ENCODE measurements at places on chromosomes 3 and 15.

DNA sequence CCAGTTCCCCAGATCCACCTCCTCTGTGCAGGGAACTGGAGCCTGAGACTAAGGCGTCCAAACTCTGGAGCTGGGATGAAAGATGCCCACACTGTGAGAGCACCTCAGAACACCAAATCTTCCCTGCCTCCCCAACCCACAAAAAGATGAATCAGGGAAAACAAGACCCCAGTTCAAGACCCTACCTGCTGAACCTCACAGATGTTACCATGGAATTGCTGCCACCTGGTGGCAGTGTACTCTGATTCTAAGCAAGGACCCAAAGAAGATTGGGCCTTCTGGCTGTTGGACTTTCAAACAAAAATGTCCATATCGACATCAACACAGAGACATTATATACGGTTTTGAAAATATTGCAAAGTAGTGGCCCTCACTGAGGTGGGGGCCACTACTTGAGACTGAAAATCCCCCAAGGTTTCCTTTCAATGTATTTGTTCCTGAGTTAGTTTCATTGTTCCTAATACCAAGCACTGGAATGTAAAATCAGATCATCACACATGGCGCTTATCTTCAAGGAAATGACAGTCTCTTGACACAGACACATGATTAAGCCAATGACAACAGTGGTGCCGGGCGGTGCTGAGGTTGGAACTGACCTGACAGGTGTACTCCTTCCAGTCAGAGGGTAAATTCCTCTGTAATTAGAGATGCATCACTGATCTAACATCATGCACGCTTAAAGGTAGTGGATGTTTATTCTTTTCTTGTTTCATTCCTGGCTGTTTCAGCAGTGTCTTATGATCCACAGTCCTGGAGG, 67.6 kb downstream of the SLC6A11 start:
- DNase-seq = no peak

GRCh38 chr3:49294343-49294742, 17.3 kb upstream of the C3orf62 start:
- no peak for DNase-seq

- DNase-seq = no peak
Observed at GRCh38 chr3:58565621-58566397, 11.4 kb downstream of the FAM107A start.

GRCh38 chr15:79609506-79609905, 177.4 kb downstream of the MINAR1 start:
- no peak for DNase-seq

GRCh38 chr15:31035610-31036009, 44.2 kb upstream of the MTMR10 start:
- no peak for DNase-seq

GRCh38 chr3:113249601-113250000, 38.2 kb downstream of the BOC start:
- no peak for DNase-seq

DNA sequence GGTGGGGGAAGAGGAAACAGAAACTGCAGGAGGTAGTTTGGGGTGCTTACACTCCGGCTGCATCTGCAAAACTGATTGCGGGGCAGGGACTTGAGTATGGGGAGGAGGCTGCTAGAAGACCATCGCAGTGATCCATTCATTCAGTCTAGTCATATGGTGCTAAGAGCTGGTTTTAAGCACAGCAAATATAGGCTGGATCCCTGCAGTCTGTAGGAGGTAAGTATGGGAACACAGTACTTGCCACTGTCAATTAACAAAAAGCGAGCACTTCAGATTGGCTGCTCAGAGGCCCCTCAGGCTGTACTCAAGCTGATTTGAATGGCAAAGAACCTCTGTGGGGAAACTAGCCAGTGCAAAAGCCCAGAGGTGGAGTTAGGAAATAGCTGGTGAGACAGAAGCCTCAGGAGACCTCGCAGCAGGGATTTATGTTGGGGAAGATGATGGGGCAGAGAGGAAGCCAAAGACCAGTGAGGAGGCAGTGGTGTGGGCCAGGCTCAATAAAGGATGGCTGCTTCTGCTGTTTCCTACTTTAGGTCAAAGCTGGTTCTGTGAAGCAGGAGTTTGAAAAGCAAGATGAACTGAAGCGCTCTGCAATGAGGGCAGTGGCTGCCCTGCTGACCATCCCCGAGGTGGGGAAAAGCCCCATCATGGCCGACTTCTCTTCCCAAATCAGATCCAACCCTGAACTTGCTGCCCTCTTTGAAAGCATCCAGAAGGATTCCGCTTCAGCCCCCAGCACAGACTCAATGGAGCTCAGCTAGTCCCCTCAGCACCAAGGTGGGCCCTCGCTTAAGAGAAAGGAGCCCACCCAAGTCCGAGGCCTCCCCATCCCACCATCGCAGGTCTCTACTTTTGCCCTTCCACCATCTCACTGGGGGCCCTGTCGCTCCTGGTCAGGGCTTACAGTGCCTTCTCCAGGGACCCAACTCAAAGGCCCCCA, 7.9 kb downstream of the RPL32 start:
- no peak for DNase-seq

GRCh38 chr3:107065094-107065861, 312.0 kb upstream of the CCDC54 start:
- DNase-seq = peak; percentile 95

- no peak for DNase-seq
Observed at GRCh38 chr15:99132122-99132521, 27.2 kb downstream of the SYNM start.

DNA sequence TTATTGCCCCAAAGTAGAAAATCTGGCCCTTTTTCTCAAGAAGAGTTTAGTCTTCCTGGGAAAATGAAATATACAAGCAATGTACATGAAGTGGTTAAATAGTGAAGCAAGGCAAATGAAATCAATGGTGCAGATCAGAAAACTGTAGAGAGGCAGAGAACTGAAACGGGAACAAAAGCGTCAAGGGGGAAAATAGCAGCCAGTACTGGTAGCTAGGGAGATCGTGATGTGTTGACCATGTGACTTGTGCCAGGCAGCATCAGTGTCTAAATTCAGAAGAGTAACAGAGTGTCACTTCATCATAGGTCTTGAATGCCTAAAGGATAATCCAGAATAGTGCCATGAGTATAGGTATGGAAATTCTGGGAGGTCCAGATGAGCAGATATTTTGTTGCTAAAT, 163.1 kb downstream of the CHL1 start:
- no peak for DNase-seq

DNA sequence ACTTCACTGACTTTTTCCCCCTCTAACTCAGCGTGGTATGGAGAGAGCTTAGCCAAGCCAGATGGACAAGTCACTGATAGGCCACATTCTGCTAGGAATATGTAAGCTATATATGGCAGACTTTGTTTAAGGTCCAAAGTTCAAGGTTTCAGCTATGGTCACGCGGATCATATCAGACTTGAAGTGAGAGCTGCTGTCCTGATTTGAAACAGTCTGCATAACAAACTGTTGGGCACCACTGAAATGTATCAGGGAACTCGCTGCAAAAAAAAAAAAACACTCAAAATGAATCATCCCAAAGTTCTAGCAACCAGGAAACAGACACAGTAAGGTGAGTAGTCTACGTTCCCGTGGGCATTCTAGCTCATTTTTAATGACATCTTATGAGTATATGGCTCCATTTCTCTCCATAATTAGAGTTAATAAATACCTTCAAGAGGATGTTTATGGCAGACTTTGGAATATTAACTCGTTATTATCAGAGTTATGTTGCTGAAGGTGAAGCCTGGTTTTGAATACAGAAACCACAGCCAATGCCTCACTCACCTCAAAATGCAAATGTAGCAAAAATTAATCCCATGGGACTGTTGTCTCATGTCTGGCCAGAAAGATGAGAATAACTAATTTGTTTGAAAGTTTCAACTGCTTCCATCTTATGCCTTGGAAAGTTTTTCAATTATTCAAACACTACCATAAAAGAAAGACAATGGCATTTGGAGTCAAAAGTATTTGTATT, 12.3 kb downstream of the DPH3 start:
- no peak for DNase-seq

DNA sequence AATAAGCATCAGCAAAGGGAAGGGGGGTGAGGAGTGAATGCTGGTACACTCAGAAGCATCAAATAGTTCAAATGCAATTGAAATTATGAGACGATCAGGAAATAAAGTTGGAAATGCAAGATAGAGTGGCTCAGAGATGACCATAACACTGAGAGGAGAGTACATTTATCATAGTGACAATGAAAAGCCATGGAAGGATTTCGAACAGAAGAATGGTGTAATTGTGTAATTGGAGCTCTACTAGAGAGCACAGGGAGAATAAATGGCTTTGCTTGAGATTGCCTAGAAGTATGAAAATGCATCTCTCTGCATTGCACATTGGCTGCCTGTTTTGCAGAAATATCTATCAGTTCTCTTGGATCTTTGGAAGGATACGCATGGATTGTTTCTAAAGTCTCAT, 163.3 kb downstream of the TP63 start:
- DNase-seq = no peak

DNA sequence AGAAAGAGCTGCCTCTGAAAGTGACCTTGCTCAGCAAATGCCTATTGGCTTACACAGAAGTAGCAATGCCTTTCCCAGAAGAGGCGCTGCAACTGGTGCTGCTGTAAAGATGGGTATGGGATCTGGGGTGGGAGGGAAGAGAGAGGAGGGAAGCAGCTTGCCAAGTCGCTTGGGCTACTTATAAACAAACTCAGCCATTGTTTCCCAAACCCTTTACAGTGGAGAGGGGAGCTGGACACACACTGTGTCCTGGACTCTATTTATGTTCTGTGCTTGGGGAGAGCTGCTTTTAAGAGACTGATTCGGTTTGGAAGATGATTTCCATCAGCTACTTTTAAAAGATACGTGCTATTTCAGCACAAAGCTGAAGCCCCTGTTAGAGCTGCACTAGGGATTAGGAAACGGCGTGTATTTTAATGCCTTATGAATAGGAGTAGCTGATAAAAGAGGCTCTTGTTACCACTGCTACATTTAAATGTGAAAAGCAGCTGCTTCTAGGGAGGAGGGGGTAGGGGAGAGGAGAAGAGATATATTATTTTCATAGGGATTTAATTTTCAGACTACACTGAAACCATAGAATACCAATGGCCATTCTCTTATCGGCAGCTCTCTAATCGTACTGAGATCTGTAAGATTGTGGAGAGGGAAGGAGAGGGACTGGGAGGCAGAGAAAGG, 440.6 kb downstream of the MCTP2 start:
- DNase-seq = peak; percentile 32

DNA sequence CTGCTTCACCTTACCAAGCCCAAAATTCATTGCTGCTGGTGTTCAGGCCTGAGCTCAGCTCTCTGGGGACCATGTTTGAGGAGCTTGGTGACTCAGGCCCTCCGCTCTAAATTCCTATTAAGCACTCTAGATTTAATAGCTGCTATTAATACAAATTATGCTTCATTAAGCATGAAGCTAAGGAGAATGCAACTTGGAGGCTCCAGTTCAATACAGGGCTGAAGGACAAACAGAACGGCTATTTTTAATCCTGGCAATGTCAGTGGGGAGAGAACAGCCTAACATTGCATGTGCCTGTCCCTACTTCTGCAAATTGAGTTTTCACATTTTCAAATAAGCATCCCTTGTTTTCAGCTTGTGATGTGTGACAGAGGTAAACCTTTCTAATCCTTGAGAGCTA, 80.1 kb upstream of the TRIM42 start:
- DNase-seq = no peak

GRCh38 chr3:36678216-36679013, 85.9 kb downstream of the DCLK3 start:
- no peak for DNase-seq

DNA sequence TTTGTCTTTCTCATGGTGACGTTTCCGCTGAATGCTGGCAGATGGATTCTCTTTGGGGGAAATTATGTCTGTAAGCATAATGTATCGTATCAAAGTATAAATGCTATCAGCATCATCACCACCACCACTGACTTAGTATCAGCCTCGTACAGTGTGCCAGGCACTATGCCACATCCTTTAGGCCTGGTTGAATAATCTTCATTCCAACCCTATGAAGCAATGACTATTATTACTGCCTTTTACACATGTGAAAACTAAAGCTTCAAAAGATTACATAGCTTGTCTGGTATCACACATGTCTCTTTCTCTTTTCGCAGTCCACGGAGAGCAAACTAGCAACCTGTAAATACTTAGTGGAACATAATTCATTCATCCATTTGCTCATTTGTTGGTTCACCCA, 166.7 kb upstream of the PRICKLE2 start:
- no peak for DNase-seq

DNA sequence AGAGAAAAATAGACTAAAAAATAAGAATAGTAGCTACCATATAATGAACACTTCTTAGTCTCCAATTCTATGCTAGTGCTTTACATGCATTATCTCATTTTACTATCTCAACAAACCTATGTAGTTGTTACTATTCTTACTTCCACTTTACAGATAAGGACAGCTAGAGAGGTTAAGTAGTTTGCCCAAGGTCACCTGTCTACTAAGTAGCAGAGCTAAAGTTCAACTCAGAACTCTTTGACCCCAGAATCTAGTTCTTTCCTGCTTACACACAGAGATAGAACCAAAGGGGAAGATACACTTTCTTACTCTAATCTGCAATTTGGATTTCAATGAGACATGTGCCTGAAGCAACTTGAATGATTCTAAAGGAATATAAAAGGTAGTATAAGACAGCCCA, 24.7 kb upstream of the SPRED1 start:
- DNase-seq = no peak

- DNase-seq = peak; percentile 22
Observed at GRCh38 chr3:39000008-39000450, 51.7 kb downstream of the SCN11A start.

DNA sequence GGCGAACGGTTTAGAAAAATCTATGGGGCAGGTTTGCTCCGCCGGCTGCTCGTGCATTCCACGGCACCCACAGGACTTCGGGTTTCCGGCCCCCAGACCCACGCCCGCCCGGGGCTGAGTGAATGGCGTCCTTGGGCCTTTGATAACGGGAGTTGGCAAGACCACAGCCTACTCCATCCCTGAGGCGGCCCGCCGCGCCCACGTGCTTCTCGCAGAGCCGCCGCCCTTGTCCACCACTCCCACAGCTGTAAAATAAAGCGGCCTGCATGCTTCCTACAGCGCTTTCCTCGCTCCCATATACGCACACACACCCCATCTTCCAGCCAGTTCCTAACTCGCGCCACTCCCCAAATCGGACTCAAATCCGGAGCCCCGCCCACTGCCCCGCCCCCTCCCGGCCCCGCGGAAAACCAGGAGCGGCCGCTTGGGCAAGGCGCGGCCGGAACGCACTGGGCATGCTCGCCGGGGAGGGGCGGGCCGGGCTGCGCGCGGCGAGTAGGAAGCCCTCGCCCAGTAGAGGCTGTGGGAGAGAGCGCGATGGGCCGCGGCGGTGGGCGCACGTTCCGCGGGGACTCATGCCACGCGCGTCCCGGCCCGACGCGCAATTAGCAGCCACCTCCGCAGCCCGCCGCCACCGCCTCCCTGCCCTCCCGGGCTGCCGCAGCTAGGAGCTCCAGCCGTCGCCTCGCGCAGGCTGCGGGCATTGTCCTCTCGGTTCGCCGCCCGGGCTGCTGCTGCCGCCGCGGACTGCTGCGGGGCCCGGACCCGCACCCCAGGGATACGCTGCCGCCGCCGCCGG, at the start of gene RAP2B:
TSS of gene RAP2B (plus strand) at position 513 of the 799 bp plus-strand sequence. CDS start 468 bp downstream, outside the sequence.
- DNase-seq = peak; percentile 96

GRCh38 chr3:29100292-29100691, 180.6 kb upstream of the RBMS3 start:
- DNase-seq = no peak

Data from COR-L47 (cell line).